PC-9 (cell line): ENCODE measurements at places on chromosomes 5 and 9. TPM values are rescaled to one million over a fixed set of nuclear protein-coding genes. Genes with fewer than 3 reads are reported as not detected.

The TMEFF1 gene
- total RNA-seq, result 1.1 and 1.7 TPM in 2 replicates

The LMBRD2 gene
- total RNA-seq, result 8.5 and 18.0 TPM in 2 replicates

DNA sequence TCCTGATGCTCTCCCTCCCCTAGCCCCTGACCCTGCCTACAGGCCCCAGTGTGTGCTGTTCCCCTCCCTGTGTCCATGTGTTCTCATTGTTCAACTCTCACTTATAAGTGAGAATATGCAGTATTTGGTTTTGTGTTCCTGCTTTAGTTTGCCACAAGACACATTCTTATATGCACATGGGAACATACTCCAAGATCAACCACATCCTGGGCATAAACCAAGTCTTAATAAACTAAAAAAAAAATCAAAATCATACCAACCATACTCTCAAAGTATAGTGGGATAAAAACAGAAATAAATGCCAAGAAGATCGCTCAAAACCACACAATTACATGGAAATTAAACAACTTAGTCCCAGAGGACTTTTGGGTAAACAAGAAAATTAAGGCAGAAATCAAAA lies 11.2 kb upstream of the ZCCHC9 start:
- no peak for DNase-seq

GRCh38 chr9:84322828-84323227 lies 17.7 kb downstream of the SLC28A3 start:
- no peak for DNase-seq
